ENCODE measurements at places on chromosomes 2 and 18. TPM values are rescaled to one million over a fixed set of nuclear protein-coding genes. Genes with fewer than 3 reads are reported as not detected.

GRCh38 chr2:22273853-22274252 is 1111.1 kb upstream of the KLHL29 start:
- DNase-seq = no peak

DNA sequence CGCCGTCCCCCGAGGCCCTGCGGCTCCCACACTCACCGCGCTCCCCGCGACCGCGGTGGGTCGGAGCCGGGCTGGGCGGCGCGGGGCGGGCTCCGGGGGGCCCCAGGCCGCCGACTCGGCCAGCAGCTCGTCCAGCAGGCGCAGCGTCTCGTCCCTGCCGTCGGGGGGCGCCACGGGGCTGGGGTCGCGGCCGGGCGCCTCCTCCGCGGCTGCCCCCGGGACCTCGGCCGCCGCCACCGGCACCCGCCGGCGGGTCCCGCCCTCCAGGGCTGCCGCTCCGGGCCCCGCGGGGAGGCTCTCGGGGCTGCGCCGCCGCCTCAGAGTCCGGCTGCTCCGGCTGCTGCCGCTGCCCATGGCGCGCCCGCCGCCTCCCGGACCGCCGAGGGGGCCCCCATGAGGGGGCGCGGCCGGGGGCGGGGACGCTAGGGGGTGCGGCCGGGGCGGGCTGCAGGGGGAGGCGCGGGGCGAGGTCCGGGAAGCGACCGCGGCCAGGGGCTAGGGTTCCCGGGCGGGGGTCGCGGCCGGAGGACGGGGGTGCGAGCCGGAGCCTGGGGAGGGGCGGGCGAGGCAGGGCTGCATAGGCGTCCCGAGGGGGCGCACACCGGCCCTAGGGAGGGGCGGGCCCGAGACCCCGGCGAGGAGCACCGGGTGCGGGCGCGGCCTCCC is at the start of gene CYS1:
Gene CYS1 (minus strand): TSS at position 542 of the 666 bp plus-strand sequence. CDS start 188 bp downstream, at position 354.
- DNase-seq = peak; percentile 79

SFT2D3 gene
- total RNA-seq = 35.6 TPM

DNA sequence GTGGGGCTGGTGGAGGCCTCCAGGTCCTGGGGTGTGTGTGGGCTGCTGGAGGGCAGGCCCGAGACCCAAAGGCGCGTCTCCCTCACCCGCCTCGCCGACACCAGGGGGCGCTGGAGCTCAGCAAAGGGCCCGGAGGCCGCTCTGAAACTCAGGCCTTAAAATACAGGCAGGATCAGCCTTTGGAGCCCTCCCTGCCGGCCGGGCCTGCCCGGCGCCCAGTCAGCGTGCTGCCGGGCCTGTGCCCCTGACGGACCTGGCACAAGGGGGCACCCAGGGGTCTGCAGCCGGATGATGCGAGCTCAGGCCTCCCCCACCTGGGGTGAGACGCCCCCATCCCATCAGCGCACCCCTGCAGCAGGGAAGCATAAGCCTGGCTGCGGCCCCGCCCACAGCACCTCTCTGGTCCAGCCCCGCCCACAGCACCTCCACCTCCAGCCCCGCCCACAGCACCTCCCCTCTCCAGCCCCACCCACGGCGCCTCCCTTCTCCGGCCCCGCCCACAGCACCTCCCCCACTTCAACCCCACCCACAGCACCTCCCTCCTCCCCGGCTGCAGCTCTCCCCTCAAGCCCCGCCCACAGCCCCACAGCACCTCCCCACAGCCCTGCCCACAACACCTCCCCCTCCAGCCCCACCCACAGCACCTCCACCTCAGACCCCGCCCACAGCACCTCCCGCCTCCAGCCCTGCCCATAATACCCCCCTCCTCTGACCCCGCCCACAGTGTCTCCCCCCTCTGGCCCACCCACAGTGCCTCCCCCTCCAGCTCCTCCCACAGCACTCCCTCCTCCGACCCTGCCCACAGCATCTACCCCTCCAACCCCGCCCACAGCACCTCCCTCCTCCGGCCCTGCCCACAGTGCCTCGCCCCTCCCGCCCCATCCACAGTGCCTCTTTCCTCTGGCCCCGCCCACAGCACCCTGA is 92.8 kb upstream of the OTOS start:
- peak; percentile 91 for DNase-seq

CDH7 gene
- not detected for total RNA-seq

All from stomach (tissue), 19 donors.